ENCODE measurements at places on chromosomes 6 and 20.

DNA sequence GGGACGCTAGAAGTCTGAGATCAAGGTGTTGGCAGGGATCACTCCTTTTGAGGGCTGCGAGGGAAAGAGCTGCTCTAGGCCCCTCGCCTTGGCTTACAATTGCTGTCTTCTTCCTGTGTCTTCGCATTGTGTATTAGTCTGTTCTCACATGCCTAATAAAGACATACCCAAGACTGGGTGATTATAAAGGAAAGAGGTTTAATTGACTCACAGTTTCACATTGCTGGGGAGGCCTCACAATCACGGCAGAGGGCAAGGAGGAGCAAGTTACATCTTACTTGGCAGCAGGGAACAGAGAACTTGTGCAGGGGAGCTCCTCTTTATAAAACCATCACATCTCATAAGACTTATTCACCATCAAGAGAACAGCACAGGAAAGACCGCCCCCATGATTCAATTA, 102.5 kb upstream of the ASF1A start:
- DNase-seq, result no peak

GRCh38 chr6:160039441-160039840, 70.6 kb downstream of the IGF2R start:
- DNase-seq, result no peak

- DNase-seq, result no peak
Observed at GRCh38 chr6:136640132-136640915, 90.1 kb upstream of the MAP7 start.

DNA sequence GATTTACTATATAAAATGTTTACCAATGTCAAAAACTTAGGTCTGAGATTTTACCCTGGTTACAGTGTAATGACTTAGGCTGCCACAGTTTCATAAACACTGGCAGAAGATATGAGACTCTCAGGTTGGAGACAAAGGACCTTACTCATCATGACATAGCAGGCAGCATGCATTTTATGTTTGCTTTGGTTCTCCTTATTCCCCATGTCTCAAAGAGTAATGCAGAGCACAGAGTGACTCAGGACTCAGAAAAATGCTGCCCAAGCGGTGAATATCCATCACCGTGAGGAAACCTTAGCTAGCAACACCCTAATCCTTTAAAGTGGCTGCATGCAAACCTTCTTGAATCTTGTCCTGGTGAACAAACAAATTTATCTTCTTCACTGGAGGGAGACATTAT, 112.1 kb upstream of the EYS start:
- DNase-seq, result no peak

DNA sequence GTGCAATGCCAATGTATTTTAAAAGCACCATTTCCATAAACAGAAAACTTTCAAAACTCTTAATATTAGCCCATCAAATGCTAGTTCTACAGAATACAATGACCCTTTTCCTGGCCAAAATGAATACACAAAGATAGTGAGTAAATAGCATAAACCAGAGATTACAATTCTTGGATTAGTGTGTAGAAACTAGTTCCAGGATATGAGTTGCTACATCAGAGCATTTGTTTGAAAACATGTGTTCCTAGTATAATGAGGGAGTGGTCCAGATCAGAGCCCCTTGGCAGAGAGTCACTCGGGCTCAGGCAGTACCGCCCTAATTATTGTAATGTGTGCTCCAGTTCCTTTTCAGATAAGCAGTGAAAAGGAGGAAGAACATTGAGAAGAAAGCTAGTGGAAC, 63.7 kb upstream of the COL21A1 start:
- no peak for DNase-seq

DNA sequence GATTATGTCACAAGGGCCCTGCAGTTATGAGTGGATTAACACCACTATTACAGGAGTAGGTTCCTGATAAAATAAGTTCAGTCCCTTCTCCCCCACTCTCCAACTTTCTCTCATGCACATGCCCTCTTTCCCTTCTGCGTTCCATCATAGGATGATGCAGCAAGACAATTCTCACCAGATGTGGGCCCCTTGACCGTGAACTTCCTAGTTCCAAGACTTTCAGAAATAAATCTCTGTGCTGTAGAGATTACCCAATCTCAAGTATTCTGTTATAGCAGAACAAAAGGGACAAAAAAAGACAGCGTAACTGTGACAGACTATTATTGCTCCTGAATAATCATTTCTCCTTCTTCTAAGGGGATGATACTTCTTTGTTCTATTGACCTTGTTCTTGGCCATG, 33.8 kb upstream of the TMEM244 start:
- no peak for DNase-seq

DNA sequence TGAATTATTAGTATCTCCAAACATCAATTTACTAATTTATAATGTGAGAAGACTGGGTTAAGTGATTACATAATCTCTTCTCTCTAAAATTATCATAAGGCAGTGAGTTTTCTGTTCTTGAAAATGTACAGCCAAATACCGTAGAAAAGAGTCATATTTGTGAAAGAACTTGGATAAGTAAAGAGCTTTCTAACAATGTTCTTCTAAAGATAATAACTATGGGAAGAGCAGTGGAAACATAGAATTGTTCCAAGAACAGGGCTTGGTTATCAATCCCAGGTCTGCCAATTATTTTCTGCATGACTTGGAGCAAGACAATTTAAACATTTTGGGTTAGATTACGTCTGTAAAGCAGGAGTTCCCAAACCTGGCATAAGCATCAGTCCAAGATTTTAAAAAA, 198.1 kb upstream of the SGK1 start:
- DNase-seq, result no peak

All from D721Med (cell line).